ENCODE measurements at places on chromosomes 1 and 21.

GRCh38 chr1:33182401-33182841 lies 578 bp upstream of the TRIM62 start:
- DNase-seq = no peak

- no peak for DNase-seq
Observed at GRCh38 chr1:45769261-45769932, 18.9 kb upstream of the IPP start.

- no peak for DNase-seq
Observed at GRCh38 chr1:24157918-24158481, 15.1 kb upstream of the IL22RA1 start.

DNA sequence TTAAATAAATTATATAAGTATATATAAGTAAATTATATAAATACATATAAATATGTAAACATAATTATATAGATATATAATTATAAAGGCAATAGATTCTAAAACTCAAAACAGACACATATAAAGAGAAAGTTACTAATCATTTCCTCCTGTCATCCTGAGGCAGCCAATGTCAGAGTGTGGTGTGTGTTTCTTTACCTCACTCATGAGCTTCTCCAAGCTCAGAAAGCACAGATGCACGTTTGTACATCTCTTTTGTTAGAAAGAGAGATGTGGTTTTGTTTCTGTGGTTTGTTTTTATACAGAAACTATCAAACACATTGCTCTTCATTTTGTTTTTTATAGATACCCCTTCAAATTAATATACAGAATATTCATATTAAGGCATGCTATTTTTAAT lies 594.8 kb downstream of the USP25 start:
- no peak for DNase-seq

- DNase-seq = no peak
Observed at GRCh38 chr1:91622616-91623015, 122.0 kb downstream of the CDC7 start.

DNA sequence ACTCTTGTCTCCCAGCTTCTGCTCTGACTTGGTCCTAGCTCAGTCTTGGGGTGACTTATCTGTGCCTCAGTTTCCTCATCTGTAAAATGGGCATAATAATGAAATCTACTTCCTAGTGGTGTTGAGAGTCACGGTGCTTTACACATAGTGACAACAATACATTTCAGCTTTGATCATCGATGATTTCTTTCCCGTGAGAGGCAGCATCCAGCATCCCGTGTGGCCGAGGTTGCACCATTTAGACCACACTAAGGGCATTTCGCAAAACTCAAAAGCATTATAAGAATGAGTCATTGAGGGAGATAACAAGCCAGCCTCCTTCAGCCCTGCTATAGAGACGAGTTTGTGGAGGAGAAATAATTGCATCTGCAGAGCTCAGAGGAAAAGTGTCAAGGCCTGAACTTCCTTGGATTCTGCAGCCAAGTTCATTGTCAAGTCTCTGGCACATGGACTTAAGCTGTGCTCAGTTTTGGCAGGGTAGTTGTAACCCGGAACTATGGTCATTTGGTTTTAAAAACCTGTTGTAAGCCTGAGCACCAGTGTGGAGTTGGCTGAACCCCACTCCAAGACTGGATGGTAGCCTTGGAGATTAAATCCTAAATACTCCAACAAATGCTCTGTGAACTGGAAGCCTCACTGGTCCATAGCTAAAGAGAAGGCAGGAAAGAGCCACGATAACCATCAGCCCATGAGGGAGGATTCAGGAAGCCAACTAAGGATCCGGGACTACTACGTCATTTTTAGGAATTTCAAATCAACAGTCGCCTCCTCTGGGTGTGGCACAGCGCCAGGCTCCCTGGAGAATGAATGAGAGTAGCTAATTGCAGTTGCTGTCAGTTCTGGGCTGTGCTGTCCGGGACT lies 64.2 kb downstream of the TCP10L start:
- DNase-seq = no peak

- DNase-seq = peak; percentile 15
Observed at GRCh38 chr1:45686015-45686287, 382 bp downstream of the GPBP1L1 start.

DNA sequence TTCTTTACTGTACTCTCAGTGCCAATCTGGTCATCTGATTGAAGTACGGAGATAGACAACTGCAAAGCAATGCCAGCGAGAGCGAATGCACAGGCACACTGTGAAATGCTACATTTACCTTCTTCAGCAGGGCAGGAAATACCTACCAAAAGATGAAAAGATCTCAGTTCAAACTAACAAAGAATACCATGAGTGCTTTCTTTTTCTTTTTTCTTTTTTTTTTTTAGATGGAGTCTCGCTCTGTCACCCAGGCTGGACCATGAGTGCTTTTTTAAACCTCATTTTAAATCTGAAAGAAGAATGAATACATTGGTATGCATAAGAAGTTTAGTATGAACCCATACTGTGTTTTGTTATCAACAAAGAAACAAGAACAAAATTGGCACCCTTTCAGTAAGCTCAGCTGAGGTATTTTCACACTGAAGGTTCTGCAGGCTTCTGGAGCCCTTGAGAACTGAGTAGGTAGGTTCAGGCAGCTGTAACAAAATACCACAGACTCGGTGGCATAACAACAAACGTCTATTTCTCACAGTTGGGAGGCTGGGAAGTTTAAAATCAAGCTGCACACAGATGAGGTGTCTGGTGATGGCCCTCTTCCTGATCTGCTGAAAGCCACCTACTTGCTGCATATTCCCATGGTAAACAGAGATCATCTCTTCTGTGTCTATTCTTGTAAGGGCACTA lies 1.7 kb upstream of the CHI3L2 start:
- no peak for DNase-seq

GRCh38 chr21:27219068-27219467 lies 252.2 kb upstream of the ADAMTS5 start:
- no peak for DNase-seq

GRCh38 chr1:98260839-98261238 lies 340.0 kb upstream of the DPYD start:
- no peak for DNase-seq

- DNase-seq = no peak
Observed at GRCh38 chr1:235495551-235495950, 8.7 kb downstream of the B3GALNT2 start.

DNA sequence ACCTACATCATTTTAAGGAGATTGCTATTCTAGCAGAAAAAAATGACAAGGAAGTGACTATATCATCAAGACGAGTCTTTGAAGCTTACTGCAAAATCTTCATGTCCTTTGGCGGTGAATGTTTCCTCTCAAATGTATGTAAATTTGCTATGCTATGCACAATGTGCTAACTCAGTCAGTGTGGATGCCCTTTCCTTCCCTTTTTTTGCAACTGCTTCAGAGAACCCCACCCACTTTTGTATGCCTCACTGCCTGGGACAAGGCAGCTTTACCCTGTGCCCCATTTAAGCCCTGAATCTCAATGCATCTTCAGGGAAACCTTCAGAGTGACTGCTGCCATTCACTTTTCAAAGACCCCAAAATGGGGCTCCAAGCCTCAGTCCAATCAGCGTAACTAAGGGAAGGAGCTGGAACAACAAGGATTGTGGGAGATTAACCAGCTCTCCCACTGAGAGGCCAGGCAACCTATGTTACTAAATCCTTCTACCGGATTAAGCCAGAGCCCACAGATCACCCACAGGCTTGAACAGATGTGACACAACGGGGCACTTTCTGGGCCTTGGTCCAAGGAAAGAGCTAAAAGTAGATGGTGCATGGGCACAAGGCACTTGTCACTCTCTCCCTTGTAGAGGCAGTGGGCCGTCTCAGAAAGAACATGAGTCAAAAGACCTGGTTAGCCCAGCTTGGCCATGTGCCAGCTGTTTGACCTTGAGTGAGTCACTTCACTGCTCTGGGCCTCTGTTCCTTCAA lies 154.4 kb downstream of the PLPP3 start:
- no peak for DNase-seq

- DNase-seq = no peak
Observed at GRCh38 chr1:79304131-79304530, 297.6 kb upstream of the ADGRL4 start.

DNA sequence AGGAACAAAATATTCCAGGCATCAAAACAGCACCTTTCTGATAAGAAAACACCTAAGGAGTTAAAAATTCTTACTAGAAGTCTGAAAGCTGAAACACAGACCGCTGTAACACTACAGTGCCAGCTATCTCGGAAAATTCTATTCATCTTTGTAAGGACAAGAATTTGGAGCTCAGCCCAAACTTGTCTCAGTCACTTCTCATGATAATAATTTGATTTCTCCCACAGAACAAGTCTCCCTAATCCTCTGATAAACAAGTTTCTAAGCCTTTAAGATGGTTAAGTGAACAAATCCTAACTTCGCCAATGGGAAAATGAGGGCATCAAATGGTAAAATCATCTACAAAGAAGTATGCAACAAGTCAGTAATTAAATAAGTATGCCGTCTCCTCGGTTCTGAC lies 59.9 kb downstream of the SIPA1L2 start:
- no peak for DNase-seq

GRCh38 chr1:61445269-61445825 lies 279.6 kb downstream of the TM2D1 start:
- DNase-seq = no peak

- DNase-seq = no peak
Observed at GRCh38 chr1:178337091-178337706, 159.6 kb downstream of the CLEC20A start.

DNA sequence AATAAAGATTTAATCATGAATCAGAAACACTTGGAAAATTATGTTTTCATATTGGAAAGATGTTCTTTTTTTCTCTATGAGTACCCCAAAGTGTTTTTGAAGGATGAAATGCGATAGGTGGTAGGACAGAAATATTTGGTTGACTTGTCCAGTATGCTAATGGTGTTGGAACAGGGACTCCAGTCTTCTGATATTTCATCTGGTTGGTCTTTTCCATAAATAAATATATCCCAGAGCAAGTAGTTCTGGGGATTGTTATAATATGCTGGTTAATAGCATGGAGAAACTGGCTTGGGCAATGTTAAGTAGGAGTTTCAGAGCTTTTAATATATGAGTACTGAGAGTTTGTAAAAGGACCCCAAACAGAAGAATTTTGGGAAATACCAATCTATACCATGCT lies 8.7 kb downstream of the PGM1 start:
- no peak for DNase-seq

DNA sequence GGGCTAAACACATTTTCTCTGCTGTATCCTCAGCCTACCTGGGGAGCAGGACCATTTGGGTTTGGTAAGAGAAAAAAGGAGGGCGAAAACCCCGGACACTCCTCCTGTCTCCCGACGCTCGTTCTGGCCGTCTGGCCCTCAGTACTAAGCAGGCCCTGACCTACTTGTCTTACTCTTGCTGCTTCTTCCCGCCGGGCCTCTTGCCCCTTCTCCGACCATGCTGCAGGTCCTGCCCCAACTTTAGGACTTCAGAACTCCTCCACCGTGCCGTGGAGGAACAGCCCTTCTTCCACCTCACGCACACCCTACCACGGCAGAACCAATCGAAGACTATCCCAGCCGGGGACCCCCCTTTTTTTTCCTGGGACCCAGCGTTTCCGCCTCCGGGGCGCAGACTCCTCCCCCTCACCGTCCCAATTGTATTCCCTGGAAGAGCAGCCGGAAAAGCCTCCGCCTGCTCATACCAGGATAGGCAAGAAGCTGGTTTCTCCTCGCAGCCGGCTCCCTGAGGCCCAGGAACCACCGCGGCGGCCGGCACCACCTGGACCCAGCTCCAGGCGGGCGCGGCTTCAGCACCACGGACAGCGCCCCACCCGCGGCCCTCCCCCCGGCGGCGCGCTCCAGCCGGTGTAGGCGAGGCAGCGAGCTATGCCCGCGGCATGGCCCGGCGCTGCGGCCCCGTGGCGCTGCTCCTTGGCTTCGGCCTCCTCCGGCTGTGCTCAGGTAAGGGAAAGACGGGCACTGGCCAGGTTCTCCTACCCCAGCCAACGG lies at the start of gene CHRNB2:
Gene CHRNB2 (plus strand): TSS at position 393 of the 771 bp plus-strand sequence. CDS start 267 bp downstream, at position 660.
- no peak for DNase-seq

DNA sequence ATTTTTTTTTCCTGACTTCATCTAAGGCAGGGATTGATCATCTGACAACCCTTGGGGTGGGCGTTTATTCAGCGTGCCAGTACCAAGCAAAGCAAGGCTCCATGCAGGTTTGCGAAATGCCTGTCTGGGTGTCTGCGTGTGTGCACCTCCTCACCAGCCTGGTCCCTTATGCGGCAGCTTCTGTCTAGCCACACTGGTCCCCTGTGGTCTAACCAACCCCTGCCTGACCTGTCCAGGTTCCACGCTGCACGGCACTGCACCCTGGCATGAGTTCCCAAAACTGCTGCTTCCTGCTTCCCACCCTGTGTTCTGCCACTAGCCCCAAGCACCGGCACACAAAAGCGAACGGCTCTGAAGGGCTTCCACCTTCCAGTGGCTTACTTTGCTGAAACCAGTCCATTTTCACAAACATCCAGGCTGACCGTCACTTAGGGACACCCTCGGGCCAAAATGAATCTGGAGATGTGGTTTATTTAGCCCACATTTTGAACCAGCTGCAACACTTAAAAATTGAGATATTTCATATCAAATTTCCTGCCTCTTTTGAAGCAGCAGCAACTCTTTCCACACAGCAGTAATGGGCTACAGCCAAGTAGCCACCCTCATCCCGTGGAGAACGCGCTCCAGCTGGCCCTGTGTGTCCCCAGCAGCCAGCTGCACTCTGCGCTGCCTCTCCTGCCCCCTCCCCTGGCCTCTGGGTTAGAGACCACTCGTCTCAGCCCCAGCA lies 55.7 kb downstream of the HLCS start:
- DNase-seq = no peak

DNA sequence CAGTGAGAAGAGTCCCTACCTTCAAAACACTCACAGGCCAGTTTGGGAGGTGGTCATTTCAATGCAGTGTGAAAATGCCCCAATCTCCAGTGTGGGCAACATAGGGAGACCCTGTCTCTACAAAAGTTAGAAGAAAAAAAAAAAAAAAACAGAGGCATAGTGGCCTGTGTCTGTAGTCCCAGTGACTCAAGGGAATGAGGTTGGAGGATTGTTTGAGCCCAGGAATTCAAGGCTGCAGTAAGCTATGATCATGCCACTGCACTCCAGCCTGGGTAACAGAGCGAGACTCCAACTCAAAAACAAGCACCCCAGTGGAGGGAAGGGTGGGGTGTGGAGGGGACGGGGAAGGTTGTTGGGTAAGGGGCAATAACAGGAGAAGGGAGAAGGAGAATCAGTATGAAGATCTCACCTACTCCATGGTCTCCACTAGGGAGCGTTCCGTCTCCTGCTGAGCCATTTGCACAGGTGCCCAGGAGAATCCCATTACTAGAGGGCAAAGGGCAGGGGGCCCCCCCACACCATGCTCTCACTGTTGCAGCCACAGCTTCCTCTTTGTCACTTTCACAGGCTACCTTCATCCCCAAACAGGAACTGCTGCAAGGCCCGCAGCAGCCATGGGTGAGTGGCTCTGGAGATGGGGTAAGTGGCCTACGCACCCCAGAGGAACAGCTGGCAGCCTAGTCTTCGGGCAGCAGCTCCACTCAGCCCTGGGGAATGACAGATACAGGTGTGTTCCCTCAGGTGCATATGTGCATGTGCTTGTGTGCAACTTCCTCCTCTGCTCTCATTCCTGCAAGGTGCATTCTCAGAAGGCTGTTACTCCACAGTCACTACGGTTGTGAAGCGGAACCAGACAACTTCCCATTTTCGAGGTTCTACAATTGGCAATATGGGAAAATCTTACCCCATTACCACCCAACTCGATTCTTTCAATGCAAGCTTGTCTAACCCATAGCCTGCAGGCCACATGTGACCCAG lies 87.9 kb upstream of the LYST start:
- no peak for DNase-seq

GRCh38 chr1:82783044-82783443 lies 982.3 kb downstream of the ADGRL2 start:
- no peak for DNase-seq

- no peak for DNase-seq
Observed at GRCh38 chr1:203045821-203046594, 19.7 kb downstream of the PPFIA4 start.

GRCh38 chr21:45496968-45497845 lies 45.0 kb downstream of the SLC19A1 start:
- no peak for DNase-seq

- no peak for DNase-seq
Observed at GRCh38 chr1:111509997-111510375, 6.6 kb upstream of the ADORA3 start.

Data from CMK (cell line).